Astrocyte of the hippocampus (primary cell): ENCODE measurements at places on chromosomes 16 and 17.

GRCh38 chr17:68587026-68587425 lies 14.1 kb downstream of the FAM20A start:
- DNase-seq = no peak

- DNase-seq = peak; percentile 70
These were observed 562 bp downstream of the ZC3H7A start for GRCh38 chr16:11796227-11797165.

GRCh38 chr16:50724306-50724705 lies 17.6 kb upstream of the CYLD start:
- DNase-seq = no peak

DNA sequence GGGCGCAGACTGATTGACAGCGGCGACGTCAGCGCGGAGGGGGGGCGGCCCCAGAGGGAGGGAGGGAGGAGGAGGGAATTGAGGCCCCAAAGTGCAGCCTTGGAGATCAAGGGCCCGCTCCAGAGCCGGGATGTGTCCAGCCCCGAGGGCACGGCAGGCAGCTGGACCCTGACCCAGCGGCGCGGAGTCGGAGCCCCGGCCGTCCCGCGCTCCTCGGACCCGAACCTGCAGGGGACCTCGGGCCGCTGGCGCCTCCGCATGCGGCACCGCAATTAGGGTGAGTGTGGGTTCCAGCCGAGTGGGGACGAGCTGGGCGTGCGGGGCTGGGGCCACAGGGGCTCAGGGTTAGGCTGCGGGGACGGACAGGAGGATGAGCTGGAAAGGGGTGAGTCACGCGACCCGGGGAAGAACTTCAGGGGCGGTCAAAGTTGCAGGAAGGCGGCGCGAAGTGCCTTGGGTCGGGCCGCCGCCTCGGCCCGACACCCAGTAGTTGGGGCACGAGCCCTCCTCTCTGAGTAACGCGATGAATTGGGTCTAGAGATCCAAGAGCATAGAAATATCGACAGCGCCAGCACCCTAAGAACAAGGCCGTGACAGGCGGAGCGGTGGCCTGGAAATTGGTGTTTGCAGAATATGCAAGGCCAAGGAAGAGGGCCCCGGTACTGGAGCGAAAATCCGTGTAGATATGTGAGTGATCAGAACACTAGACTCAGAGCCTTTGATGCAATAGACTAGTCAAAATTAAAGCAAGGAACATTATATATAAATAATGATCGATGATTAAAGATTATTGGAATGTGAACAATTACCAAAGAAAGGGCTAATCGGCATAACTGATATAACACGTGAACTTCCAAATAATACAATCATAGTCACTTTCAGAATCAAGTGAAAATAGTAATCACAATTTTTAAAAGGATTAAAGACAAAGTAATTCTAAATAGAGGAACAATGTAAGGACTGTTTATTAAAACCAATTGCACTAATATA lies at the start of gene TBX4:
TBX4 (plus strand) TSS at position 122 of the 990 bp plus-strand sequence. CDS start 4,069 bp downstream, outside the sequence.
- no peak for DNase-seq

- no peak for DNase-seq
These were observed 547.2 kb upstream of the CDH8 start for GRCh38 chr16:62583414-62583813.

DNA sequence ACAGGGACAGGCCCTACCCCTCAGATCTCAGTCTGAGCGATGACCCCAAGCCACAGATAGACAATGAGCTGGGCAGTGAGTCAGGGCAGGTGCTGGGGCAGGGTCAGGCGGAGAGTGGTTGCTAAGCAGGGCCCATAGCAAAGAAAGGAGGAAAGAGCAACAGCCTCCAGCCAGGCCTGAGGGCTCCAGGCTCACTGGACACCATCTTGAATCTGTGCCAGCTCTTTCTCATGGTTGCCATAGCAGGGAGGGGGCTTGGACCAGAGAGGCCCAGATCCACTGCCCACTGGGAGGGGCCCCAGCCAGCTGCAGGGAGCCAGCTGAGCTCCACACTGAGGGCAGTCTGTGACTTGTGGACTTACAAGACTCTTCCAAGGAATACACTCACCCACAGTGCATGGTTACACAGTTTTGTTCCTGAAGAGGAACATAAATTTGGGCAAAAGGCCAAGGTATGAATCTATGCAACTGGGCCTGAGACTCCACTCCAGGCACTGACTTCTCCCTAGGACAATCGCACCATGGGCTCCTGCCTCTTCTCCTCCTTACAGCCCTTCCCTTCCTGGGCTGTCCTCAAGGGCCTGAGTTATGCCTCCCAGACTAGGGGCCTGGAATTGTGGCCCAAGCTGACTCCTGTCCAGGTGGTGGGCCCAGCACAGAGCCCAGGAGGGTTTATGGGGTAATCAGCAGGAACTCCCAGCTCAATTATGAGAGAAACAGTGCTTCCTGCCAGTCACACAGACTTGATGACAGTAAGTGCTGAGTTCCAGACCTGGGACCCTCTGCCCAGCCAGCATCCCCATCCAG lies 59.9 kb downstream of the BEAN1 start:
- peak; percentile 73 for DNase-seq

- DNase-seq = no peak
These were observed 20.6 kb downstream of the MAP3K14 start for GRCh38 chr17:45296003-45296832.

GRCh38 chr17:79952901-79953300 lies 82.8 kb downstream of the TBC1D16 start:
- DNase-seq = no peak

- DNase-seq = no peak
These were observed 3.1 kb downstream of the SLC5A2 start for GRCh38 chr16:31486045-31486444.

- DNase-seq = no peak
These were observed 23.0 kb upstream of the CYLD start for GRCh38 chr16:50718761-50719400.

DNA sequence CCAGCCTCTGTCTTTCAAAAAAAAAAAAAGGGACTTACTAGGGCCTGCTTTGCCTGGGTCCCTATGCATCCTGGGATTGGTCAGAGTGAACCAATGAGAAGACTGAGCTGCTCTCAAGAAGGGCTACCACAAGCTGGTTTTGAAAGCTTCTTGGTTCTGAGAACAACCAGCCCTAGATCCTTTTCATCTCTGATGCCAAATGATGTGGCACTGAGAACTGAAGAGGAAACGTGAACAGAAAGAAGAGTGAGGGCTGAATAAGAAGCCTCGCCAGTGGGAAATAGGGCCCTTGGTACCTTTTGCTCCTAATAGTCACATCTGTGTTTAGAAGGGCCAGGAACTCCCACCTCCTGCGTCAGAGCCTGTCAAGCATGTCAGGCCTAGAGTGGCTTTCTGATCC lies 10.7 kb downstream of the TACO1 start:
- no peak for DNase-seq

- peak; percentile 56 for DNase-seq
These were observed 13.8 kb upstream of the C16orf87 start for GRCh38 chr16:46844771-46845170.

DNA sequence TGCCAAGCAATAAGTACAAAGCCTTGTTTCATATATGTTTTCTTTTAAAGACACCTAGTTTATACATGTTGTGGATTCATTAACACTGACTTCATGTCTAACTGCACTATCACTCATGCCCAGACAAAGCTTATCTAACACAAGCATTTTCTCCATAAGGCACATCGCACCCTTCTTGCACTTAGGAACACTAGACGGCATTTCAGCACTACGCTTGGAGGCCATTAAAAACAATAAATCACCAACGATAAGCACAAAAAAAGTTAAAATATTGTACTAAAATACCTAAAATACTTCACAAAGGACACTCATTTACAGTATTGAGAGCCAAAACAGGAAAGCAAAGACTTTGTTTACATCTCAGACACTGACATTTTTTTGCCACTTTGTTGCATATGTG lies 39.0 kb upstream of the TEKT3 start:
- no peak for DNase-seq

GRCh38 chr17:45756266-45756991 lies 27.7 kb upstream of the CRHR1 start:
- no peak for DNase-seq

DNA sequence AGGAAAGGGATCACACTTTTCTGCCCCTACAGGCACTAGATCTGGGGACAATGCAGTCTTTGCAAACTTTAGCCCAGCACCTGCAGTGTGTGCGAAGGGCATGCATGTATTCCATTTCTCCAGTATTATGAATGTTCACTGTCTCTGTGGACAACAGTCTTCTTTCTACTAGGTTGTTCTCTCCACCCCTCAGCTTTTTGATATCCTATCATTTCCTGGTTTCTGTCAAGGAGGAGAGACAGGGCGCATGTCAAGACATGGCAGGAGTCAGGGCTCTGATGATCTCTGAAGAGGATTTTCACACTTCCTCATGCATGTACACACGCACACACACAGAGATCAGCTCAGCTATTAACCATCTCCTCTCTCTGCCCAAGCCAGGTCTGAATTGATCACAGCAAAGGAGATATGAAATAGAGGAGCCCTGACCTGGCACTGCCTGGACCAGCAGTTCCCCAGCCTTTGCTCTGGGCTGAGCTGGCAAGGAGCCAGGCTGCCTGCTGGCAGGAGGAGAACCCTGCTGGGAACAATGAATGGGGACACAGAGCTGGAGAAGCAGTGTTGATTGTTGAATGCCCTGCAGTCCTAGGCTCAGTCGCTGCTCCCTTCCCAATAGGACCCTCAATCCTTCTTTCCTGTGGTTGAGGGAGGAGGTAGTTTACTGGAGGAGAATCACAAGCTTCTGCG lies 2.6 kb downstream of the GPR179 start:
- DNase-seq = peak; percentile 73

DNA sequence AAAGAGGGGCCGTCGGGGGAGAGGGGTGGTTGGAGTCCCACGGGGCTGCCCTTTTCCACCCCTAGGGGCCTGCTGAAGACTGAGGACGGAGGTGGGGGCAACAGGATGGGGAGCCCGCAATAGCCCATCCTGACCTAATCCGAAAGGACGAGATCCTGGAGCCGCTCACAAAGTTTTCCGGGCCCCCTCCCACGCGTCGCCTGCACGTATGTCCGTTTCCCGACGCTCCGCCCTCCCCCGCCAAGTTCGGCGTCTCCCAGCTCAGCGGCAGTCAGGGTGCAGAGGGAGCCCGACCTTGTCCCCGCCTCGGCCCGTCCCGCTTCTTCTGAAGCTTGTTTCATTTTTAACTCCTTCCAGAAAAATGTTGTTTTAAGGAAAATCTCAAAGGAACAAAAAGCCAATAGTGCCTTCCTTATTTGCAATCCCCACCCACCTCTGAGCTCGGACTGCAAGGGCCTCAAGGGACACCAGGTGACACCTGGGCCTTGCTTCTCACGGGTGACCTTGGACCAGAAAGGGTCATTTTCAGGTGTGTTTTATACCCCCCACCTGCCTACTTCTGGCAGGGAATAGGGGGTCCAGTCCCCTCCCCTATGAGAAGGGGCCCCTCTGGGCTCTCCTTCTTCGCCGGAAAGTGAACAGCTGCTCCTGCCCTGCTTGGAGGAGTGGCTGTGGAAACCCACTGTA lies 3.4 kb upstream of the ZNF423 start:
- DNase-seq = no peak

DNA sequence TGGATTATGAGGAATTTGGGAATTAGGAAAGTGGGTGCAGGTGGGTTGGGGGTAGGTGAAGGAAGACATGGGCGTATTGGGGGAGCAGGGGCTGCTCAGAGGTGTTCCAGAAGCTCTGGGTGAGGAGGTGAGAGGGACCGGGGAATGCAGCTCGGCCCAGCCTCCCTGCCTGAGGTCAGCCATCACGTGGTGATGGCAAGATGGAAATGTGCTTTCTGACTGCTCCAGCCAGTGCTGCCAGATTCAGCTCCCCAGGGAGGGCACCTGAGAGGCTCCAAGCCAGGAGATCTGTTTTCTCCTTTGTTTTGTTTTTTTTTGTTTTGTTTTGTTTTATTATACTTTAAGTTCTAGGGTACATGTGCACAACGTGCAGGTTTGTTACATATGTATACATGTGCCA lies 35.2 kb upstream of the STH start:
- no peak for DNase-seq

DNA sequence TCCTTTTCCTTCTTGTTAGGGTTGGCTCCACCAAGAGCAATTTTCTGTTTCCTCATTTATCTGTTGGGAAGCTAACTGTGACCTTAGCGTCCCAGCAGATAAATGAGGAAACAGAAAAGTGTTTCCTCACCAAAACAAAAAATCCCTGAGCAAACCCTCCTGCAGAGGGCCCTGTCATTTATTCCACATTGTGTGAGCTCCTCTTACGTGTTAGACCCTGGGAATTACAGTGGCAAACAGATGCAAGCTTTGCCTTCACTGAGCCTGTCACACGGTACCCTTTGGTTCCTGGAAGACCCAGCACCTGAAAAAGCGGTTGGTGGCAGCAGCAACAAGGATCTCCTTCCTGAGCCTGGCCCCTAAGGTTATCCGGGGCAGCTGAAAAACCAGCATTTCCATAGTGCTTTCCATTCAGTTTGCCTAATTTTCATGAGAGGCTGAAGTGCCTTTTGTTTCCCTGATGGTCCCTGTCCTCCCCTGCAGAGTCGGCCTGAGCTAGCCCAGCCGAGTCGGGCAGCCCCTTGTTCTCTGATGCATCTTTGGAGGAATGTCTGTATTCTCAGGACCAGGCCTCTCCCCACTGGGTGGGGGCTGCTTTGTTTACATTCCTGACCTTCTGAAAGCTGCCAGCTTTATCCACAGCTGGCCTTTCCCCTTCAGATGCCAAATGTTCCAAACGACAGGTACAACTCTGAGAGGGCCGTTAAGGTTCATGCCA lies 34.7 kb downstream of the YPEL2 start:
- DNase-seq = peak; percentile 64

- DNase-seq = no peak
These were observed 68.9 kb upstream of the SDK2 start for GRCh38 chr17:73713136-73713535.

DNA sequence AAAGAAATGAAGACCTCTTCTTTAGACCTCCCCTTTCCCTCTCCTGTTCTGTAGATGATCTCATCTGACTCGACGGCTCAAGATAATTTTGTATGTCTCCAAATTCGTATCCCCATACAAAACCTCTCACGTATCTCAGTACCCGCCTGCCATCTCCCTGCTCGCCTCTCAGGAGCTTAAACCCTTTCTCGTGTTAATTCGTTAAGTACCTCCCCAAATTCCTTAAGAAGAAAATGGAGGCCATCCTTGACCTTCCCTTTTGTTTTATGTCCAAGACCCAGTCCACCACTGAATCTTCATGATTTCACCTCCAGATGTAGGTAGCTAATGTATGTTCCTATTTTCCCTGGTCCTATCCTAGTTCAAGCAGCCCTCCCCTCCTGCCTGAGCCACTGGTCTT lies 41.6 kb downstream of the OR3A1 start:
- DNase-seq = no peak
